ENCODE measurements at places on chromosomes 6 and 20. TPM values are rescaled to one million over a fixed set of nuclear protein-coding genes. Genes with fewer than 3 reads are reported as not detected.

Gene TNNC2
- total RNA-seq: 0.63 TPM

DNA sequence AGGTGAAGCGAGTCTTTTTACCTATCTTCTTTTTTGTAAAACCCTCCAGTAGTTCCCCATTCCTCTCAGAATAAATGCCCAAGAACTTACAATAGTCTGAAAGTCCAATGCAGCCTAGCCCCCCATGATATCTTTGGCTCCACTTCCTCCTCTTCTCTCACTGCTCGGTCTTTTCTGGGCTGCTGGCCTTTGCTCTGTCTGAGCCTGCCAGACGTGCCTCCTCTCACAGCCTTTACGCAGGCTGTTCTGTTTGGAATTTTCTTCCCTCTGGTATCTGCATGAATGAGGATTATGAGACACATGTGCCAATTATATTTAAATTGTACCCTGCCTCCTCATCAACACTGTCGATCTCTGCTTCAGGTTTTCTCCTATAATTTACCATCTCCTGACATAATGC is 174.1 kb downstream of the EYA4 start:
- H3K4me3 ChIP-seq: no peak overlapping the region
- no peaks in the 10 kb centered on the region for H3K36me3 ChIP-seq
- H3K4me1 ChIP-seq: peaks cover 9% of the 10 kb centered on the region

Gene ID4
- total RNA-seq: 44.3 TPM

DNA sequence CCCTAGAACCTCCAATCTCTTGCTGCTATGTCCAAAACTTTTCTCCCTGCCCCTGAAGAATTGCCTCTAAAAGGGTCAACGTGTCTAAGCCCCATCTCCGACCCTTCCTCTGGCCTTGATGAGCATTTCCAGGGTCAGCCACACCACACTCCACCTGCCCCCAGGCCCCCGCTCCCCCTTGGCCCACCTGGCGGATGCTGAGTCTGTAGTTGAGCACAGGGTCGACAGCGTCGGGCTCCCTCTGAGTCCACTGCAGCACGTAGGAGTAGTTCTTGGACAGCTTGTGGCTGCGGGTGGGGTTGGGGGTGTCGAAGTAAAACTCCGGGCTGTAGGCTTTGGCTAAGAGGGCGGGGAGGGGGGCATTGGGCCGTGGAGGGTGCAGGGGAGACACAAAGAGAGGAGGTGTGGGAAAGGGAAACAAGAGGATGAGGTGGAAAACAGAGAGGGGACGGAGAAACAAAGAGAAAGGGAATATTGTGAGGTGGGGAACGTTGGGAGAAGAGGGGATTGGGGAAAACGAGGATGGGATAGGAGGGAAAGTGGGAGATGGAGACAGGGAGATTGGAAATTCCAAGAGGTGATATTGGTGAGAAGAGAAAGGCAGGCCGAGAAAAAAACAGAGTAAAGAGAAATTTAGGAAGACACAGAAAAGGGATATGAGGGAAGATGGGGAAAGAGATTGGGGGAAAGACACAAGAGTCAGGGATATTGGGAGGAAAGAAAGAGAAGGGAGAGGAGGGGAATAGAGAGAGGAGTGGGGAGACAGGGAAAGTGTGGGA is 50.5 kb downstream of the MDGA1 start:
- no peak for DNase-seq
- H3K36me3 ChIP-seq: no peaks in the 10 kb centered on the region
- no peak overlapping the region for H3K4me3 ChIP-seq

Gene B3GALT4
- total RNA-seq: 5.2 TPM

DNA sequence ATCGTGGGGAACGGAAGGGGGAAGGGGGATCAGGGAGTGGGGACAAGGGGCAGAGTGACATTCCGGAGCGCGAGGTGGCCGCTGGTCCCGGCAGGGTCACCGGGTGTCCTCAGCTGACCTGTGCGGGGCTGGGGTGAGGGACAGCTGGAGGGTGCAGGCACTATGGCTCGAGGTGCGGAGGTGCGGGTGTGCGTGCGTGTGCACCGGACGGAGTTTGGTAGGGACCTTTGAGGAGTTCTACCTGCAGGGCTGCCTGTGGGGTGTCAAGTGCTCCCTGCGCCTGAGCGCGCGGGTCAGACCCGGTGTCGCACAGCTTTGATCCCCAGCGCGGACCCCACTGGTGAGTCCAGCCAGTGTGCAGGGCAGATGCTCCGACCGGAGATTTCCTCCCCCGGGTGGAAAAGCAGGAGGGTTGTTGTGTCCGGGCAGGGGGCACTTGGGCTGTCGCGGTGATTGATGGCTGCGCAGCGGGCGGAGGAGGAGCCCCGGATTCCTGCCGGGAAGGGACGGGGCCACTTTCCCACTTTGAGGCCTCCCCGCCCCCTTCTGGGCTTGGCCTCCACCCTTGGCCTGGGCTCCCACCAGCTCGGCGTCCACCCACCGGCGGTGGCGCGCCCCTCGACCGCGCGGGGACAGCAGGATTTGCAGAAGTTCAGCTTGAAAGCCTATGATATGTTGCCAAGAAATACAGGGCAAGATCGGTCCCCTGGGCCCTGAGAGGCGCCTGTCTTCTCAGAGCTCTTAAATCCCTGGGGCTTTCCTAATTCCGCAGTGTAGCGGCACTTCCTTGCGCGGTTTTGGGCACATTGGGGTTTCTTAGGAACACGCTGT is 658 bp downstream of the RIN2 start:
- no peaks in the 10 kb centered on the region for H3K27me3 ChIP-seq
- H3K36me3 ChIP-seq: no peaks in the 10 kb centered on the region
- peak; percentile 74 for DNase-seq
- H3K4me3 ChIP-seq: peak overlapping the region; percentile 90

GRCh38 chr6:4732691-4733315 is 43.4 kb upstream of the CDYL start:
- peaks cover 3% of the 10 kb centered on the region for H3K4me1 ChIP-seq
- no peak overlapping the region for H3K4me3 ChIP-seq
- no peaks in the 10 kb centered on the region for H3K36me3 ChIP-seq

DNA sequence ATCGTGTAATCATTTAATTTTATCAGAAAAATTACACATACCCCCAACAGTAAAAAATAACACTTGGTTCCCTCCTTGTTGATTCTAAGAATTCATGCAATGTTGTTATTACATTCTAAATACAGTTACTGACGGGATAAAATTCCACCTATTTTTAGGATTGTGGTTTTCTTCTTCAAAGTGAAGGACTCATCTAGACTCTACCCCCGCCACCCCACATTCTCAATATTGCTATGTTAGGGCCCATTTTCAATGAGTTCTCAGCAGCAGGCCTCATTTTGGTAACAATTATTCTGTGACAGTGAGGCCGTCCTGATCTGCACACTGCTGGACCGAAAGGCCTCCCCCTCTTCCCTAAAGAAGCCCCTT is 43.5 kb downstream of the PREX1 start:
- DNase-seq: no peak
- no peak overlapping the region for H3K27ac ChIP-seq
- H3K36me3 ChIP-seq: no peaks in the 10 kb centered on the region
- no peaks in the 10 kb centered on the region for H3K27me3 ChIP-seq

DNA sequence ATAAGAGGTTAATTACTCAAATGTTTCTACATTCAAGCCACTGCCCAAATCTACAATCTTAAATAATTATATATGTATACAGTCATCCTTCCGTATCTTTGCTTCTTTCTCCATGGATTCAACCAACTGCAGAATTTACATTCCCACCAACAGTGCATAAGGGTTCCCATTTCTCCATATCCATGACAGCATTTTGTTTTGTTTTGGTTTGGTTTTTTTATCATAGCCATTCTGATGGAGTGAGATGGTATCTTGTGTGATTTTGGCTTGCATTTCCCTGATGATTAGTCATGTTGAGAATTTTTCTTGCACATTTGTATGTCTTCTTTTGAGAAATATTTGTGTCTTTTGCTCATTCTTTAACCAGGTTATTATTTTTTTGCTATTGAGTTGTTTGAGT is 198.5 kb downstream of the C6orf118 start:
- no peaks in the 10 kb centered on the region for H3K27me3 ChIP-seq
- H3K4me3 ChIP-seq: no peak overlapping the region
- DNase-seq: no peak
- H3K27ac ChIP-seq: no peak overlapping the region
- H3K36me3 ChIP-seq: no peaks in the 10 kb centered on the region

- H3K4me3 ChIP-seq: no peak overlapping the region
- DNase-seq: no peak
- no peak overlapping the region for H3K27ac ChIP-seq
- no peaks in the 10 kb centered on the region for H3K27me3 ChIP-seq
- no peaks in the 10 kb centered on the region for H3K36me3 ChIP-seq
Measured at GRCh38 chr20:48057739-48058138, 272.5 kb upstream of the SULF2 start.

DNA sequence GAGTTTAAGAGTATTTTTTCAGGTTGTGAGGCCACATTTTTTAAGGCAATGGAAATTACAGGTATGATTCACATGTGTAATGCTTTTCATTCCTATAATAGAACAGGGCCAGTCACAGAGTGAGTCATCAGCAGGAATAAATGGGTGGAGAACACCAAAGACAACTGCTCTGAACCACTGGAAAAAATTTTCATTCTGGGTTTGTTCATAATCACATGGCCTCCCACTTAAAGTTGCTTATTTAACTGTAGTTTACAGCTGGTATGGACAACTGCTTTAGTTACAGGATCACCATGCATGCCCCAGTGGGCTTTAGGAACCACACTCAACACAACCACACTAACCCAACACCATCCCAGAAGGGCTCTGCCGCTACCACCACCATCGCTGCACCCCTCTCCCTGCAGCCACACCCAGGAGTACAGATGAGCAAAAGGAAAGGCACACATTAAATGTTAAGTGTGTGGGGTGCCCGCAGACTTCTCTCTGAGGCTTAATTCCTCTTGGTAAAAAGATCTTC is 107.0 kb upstream of the DST start:
- H3K4me3 ChIP-seq: no peak overlapping the region
- no peaks in the 10 kb centered on the region for H3K27me3 ChIP-seq
- no peaks in the 10 kb centered on the region for H3K36me3 ChIP-seq
- H3K27ac ChIP-seq: peak overlapping the region; percentile 88
- peak; percentile 64 for DNase-seq
- H3K4me1 ChIP-seq: peaks cover 20% of the 10 kb centered on the region

GRCh38 chr6:11217360-11218101 is 14.9 kb downstream of the NEDD9 start:
- no peaks in the 10 kb centered on the region for H3K36me3 ChIP-seq
- no peak overlapping the region for H3K4me3 ChIP-seq
- H3K27ac ChIP-seq: peak overlapping the region; percentile 84

DNA sequence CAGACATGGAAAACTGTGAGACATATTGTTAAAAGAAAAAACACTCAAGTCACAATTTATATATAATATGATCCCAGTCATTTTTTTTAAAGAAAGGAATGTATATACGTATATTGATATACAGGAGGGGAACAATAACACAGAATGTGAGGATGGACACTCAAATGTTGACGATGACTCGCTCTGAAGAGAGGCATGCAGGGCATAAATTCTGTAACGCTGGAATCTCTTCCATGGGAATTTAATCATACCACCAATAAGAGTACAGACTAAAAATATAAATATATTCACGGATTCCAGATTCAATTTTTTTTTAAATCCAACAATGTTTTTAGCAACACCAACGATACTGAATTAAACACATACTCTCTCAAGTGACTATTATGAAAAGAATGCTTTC is 106.9 kb upstream of the CCDC28A start:
- no peak for DNase-seq
- no peaks in the 10 kb centered on the region for H3K27me3 ChIP-seq
- no peak overlapping the region for H3K4me3 ChIP-seq
- H3K4me1 ChIP-seq: no peaks in the 10 kb centered on the region

Gene HUS1B
- total RNA-seq: 0.33 TPM

All from hepatocyte (in vitro differentiated cells).